CD4-positive, alpha-beta T cell treated with Interleukin-4 for 1 hour (primary cell): ENCODE measurements at places on chromosomes 16 and 17.

GRCh38 chr17:32822996-32823395 lies 53.9 kb downstream of the MYO1D start:
- DNase-seq, result no peak

- no peak for DNase-seq
Measured at GRCh38 chr17:19269106-19269505, 31.9 kb downstream of the EPN2 start.

DNA sequence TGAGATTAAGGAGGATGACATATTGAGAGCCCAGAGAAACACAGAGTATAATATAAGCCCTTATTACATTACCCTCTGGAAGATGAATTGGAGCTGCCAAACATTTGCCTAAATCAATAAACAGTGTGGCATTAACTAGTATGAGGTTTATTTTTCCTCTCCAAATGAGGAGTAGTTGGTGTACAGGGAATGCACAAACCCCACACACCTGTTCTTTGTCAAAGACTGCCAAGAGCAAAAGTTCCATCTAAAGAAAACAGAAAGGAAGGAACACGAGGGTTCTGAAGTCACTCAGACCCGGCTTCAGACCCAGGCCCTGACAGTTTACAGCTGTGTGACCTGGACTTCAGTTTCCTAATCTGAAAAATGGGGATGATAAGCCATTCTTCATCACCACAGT lies 138.1 kb downstream of the SHISA9 start:
- no peak for DNase-seq

GRCh38 chr16:8655184-8655717 lies 19.2 kb upstream of the ABAT start:
- DNase-seq, result peak; percentile 53

- no peak for DNase-seq
Measured at GRCh38 chr17:34609210-34609609, 29.8 kb downstream of the TMEM132E start.

DNA sequence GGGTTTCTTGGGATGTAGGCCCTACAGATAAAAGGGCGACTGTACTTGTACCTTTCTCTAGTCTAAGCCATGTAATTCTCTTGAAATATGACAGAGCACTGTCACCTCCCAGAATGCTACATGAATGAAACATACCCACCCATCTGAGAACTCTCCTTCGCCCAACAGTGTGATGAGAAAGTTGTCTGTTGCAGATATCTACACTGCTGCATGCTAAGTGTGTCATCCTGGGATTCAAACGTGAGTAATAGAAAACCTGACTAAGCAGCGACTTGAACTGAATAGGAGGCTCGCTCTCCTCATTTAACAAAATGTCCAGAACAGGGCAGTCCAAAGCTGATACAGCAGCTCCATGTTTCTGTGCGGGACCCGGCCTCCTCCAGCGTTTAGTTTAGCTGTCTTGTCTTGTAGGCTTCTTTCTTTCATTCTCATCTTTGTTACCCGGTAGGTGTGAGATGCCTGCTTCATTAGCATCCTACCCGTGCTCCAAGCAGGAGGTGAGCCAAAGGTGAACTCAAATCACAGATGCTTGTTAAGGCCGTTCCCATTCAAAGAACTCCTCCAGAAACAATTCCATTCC lies 211.9 kb downstream of the PRKCA start:
- no peak for DNase-seq

- no peak for DNase-seq
Measured at GRCh38 chr17:40312131-40312731, 3.3 kb downstream of the RARA start.

DNA sequence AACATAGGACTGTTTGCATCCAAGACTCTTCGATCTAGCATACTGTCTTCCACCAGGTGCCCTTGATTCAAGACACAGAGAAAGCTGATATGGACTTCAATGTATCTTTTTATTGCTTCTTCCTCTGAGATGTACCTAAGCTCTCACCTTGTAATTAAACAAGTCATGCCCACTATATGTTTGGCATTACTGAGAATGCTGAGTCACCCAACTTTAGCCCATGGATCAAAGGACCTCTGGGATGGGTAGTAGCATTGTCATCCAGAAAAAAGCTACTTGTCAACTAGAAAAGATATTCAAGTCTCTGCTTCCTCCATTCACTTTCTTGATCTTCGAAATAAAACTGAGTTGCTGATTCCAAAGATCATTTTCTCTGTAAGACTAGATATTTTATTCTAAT lies 37.8 kb downstream of the CDH8 start:
- DNase-seq, result no peak

DNA sequence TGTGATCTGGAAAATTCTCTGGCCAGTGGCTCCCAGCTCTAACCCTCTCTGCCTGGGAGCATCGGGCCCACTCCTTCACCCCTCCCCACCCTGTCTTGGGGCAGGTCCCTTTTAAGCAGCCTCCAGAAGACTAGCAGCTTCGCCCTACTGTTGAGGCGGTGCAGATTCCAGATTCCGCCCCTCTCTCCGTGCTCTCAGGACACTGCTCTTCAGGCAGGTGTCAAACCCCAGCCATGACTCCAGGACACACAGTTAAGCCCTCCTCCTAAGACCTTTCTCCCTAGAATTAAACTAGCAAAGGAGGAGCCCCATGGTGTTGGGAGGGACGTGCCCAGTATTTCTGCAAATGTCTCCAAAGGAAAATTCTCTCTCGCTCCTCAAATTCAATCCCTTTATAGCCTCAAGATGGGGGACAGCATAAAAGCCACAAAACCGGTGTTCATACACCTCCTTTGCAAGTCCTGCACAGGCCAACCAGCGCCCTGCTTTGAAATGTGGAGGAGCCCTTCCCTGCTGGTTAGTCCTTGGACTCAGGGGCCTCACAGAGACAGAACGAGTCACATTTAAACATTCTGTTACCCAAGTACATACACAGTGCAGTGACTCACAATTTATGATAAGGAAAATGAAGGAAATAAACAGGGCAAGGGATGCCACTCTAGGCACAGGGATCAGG lies 7.2 kb downstream of the LPO start:
- no peak for DNase-seq
